ENCODE measurements at places on chromosomes 3 and 15.

GRCh38 chr15:90184119-90184785, 16.9 kb upstream of the SEMA4B start:
- DNase-seq: peak; percentile 73

DNA sequence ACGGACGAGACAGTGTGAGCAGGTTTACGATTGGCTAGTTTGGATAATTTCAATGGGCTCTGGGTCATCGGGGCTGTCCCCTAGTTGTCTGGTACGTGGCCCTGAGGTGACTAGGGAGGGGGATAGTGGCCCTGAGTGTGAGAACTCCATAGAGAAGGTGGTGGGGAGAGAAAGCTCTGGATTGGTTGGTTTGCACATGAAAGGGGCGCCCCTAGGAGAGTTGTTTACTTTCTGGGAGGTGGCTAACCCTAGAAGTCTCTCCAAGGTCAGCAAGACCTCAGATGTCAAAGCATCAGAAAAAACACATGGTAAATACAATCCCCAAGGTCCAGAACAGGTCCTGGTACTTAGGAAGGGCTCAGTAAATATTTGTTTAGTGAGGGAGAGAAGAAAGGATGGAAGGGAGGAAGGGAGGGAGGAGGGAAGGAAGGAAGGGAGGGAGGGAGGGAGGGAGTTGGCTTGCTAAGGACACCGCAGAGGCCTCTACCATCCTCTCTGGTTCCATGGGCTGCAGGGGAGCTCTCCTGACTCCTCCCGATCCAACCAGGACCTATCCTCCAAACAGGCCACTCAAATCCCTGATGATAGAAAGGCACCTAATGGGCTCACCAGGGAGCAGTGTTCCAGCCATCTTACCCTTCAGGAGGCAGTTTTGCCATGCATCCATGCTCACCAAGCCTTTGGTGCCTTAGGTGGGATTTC, 3.0 kb upstream of the TRH start:
- DNase-seq: no peak

- DNase-seq: peak; percentile 58
Observed at GRCh38 chr3:119681279-119681678, 4.1 kb upstream of the COX17 start.

GRCh38 chr3:76400141-76400540, 614.8 kb upstream of the ZNF717 start:
- no peak for DNase-seq

- no peak for DNase-seq
Observed at GRCh38 chr3:60282866-60283265, 968.4 kb downstream of the FHIT start.

Data from EH (cell line).